Renal pelvis (tissue), 12 donors: ENCODE measurements at places on chromosomes 13 and 19. TPM values are rescaled to one million over a fixed set of nuclear protein-coding genes. Genes with fewer than 3 reads are reported as not detected.

APC2 gene
- polyA plus RNA-seq = 1.7 TPM

F10 gene
- polyA plus RNA-seq = 23.6 TPM

ADAMTS10 gene
- polyA plus RNA-seq = 38.5 TPM

NOVA2 gene
- 4.4 TPM for polyA plus RNA-seq

RASGRP4 gene
- polyA plus RNA-seq = 0.96 TPM

GAS6 gene
- 30.4 TPM for polyA plus RNA-seq

INAFM1 gene
- 11.1 TPM for polyA plus RNA-seq

PBX4 gene
- polyA plus RNA-seq = 7.6 TPM

SPINT2 gene
- 383 TPM for polyA plus RNA-seq

CEACAM19 gene
- polyA plus RNA-seq = 10.2 TPM

GNG7 gene
- polyA plus RNA-seq = 6.5 TPM

TRAPPC5 gene
- polyA plus RNA-seq = 65.1 TPM

GCDH gene
- 36.7 TPM for polyA plus RNA-seq

PPM1N gene
- 0.13 TPM for polyA plus RNA-seq

APOC4 gene
- polyA plus RNA-seq = not detected
